ENCODE measurements at places on chromosomes 1 and 21.

DNA sequence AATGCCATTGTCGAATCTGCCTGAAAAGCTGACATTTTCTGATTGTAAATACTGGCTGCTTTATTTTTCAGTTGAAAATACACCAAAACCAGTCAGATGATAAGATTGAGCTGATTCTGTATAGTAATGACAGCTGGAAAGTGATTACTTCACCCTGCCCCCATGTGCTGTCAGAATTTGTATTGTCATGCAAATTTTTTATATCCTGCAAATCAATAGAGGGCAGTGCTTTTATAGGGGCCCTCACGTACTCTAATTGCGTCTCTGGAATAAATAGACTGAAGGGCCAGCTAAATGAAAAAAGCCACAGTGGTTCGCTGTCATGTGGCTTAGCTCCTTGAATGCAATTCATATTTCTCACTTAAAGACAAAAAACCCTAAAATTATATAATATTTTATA, 208.6 kb downstream of the LHX8 start:
- no peak for DNase-seq

DNA sequence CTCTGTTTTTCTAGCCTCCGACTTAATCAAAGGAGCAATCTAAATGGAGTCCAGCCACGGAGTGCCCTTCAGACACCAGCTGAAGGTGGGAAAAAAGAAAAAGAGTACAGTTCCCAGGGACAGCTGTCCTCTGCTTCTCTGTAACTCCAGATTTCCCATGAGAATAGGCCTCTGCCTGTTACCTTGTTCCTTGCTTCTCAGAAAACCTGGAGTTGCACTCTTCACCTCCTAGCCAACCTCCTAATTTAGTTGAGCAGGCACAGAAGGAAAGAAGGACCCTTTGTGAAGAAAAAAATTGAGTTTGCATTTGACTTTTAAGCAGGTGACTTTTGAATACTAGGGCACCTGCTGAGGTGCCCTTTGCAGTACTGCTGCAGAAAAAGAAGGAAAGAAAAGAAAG, 8.3 kb downstream of the BARHL2 start:
- no peak for DNase-seq

- no peak for DNase-seq
Measured at GRCh38 chr1:14521622-14522021, 76.9 kb upstream of the KAZN start.

DNA sequence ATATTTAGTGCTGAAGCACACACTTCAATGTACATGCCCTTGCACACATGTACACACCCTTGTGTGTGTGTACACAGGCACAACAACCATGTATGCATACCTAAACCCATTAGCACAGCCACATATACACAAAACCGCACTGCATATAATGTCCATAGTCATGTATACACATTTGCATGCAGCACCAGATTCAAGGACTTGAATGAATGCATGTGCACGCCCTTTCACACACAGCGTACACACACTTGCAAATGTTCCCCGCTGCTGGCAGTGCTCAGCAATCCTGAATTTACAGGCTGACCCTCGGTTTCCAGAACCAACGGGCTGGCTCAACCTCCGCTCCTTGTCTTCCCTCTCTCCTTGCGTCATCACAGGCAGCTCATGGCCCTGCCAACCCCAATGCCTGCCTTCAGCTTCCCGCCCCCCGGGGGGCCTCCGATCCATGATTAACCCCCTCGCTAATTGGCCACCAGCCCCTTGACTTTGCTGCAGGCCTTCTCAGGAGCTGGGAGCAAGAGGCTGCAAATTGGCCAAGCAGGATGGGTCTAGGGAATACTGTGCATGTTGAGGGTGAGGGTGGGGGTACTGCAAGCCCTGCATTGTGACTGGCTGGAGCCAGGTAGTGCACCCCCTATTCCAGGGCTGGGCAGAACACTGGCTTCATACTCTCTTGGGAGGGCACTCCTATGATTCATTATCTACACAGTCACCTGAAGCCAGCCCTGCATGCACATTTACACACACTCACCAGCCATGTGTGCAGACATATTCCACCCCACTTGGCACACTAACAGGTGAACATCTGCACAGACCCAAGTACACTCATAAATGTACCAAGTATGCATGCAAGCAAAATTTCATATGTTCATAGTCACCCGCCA, 7.9 kb downstream of the GPR3 start:
- DNase-seq, result no peak

GRCh38 chr21:41730367-41730765, 36.5 kb downstream of the RIPK4 start:
- DNase-seq, result no peak

DNA sequence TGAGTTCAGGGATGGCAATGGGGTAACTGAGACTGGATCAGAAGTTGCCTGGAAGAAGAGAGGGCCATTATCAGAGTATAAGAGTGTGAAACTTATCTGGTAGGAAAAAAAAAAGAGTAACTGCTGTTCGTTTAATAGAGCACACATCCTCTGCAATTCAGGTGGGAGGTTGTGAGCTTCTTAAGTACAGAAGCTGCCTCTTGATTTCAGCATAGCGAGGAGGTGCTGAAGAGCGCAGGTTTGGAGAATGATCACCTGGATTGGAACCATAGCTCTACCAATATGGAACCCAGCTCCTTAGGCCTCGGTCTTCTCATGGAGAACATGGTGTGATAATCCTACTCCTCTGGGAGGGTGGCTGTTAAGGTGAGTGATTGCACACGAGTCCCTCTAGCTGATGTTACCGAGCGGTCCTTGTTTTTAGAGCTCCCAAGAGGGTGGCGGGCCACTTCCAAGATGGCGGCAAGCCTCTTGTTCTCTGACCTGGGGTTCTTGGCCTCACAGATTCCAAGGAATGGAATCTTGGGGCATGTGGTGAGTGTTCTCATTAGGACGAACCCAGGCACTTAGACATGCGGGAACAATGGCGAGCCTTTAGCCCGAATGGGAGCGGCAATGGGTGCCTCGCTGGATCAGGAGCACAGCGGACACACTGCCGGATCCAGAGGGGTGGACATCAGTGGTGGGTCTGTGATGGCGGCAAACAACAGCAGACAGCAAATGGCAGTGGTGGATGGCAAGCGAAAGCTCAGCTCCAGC, 3.3 kb upstream of the MX1 start:
- DNase-seq, result no peak

DNA sequence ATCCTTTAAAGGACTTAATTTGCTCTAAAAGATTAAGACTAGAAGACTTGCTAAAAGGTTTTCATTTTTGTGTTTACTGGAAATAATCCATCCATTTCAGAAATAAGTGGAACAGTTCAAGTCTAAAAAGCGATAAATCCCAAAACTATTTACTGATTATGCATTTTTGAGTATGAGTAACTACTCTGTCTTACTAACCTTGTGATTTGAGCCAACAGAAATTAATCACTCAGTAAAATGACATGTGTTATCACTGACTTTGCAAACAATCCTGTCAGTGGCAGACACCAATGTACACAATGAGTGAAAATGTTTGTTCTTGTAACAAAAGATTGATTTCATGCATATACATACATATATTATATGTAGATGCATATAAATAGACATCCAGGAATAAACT, 218.0 kb downstream of the DENND1B start:
- no peak for DNase-seq

DNA sequence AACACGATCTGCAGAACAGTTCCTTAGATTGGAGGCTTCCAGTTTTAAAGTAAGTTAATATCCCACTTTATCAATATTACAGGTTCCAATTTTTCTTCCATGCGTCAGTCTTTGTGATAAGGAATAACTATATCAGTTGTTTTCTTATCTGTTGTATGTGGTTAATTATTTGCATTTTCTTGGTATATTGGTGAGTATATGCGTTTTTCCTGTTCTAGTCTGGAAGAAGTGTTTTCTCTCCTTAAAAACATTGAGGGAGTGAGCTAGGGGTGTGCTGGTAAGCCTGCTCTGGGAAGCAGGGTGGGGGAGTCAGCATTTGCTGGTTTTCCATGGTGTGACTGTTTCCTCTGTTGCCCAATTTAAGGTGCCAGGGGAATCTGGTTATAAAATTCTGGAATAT, 50.2 kb upstream of the KIF1B start:
- no peak for DNase-seq

- DNase-seq, result no peak
Measured at GRCh38 chr1:91883470-91883869, 2.5 kb downstream of the TGFBR3 start.

DNA sequence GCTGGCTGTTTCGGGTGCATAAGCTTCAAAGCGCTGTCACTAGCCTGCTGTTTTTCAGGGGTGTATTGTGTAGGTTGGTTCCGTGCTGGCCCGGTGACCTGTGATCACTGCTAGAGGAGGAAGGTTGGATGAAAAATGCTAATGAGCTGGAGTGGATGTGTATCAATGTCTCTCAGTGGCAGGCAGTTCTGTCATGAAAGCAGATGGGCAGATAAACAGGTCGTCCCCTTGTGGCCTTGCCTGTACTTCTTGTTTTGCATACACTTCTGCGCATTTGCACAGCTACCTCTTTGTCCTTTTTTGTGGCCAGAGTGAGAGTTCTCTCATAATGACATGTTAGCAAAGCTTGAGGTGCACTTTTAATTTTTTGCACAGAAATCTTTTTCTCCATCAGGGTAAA, 2.9 kb downstream of the SELENON start:
- DNase-seq, result no peak

- no peak for DNase-seq
Measured at GRCh38 chr1:103025858-103026409, 82.4 kb downstream of the COL11A1 start.

Measured in GM12892 (cell line).